ENCODE measurements at places on chromosomes 1 and 21.

- DNase-seq, result no peak
Measured at GRCh38 chr1:42736571-42737200, 3.4 kb downstream of the CLDN19 start.

DNA sequence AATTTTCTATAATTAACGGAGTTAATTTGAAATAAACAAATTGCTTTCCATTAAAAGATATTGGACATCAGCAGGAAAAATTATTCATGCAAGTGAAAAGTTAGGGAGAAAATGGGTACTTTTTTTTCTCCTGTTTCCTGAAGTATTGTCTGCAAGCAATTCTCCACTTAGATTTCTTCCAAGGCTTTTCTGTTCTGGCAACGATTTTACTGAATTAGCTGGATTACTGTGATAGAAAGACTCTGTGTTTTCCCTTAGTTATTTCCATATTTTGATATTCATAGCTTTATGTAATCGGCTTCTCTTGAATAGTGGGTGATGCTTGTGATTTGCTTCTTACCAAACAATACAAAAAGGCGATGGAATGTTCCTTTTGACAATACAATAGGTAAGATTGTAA lies 1333.9 kb downstream of the AMY1C start:
- no peak for DNase-seq

DNA sequence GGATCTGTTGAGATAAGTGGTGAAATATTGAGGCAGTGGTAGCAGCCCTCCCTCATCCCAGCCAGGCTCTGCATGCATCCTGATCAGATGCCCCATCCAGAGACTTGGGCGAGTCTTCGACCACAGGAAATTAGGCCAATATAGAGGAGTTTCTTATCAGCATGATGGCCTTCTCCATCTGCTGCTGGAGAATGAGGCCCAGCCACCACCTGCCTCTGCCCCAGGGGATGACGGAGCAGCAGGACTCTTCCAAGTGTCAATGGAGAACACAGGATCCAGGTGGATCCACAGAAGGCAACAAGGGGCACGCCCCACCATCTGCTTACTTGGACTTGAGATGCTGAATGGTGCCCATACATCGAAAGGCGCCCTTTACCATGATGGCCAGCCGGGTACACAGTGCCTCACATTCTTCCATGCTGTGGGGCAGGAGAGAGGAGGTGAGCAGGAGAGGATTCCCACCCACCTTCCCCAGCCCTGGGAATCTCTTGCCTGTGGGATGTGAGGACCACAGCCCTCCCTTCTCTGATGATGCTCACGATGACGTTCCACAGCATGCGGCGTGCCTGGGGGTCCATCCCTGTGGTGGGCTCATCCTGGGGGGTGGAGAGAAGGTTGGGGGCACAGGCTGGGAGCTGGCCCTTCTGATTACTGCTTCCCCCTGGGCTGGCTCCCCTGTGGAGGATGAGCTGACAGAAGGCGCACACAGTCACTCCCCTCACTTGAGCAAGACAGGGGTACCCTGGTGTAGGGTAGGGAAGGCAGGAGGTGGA lies 91.5 kb upstream of the GCLM start:
- no peak for DNase-seq

- DNase-seq, result no peak
Measured at GRCh38 chr1:47529520-47530098, 91.8 kb downstream of the FOXD2 start.

DNA sequence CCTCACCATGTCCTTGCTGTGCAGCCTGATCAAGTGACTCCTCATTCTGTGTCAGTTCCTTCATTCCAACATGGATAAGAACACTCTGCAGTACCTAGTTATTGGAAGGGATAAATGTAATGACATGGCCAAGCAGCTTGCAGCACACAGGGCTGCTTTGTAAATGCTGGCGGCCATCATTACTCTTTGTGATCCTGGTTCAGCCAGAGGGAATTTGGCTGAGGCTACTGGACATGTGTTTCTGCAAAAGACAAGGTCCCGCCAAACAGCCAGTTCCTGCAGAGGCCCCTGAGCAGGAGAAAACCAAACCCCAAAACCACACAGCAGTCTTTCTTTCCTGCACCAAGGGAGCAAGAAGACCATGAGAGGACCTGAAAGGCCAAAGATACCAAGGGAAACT lies 495.8 kb downstream of the AJAP1 start:
- DNase-seq, result no peak

- no peak for DNase-seq
Measured at GRCh38 chr1:150555198-150555970, 6.2 kb downstream of the ADAMTSL4 start.
